ENCODE measurements at places on chromosomes 11 and 22.

DNA sequence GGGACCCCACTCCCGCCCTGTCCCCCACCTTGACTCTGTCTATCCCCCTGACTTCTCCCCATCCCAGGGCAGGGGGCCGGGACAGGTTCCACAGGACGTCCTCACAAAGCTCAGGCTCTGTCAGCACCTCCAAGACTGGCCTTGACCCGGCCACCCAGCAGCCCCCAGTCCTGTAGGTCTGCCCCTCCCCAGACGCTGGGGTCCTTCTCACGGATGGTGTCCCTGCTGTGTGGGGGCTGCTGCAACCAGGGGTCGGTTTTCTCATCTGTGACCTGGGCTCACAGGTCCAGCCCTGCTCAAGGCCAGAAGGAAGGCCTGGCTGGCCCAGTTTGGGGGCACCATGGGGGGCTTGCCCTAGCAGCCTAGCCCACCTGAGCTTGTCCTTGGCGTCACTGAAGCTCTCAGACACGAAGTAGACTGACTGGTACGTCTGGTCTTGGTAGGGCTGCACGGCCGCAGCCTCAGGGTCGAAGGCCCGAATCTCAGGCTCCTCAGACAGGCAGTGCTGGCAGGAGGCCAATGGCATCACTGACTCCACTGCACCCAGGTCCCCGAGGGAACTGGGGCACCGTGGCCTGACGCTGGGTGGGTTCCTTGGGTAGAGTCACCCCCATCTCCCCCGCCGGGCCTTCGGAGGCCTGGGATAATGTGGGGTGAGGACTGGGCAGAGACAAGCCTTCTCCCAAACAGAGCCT, 4.0 kb upstream of the INS start:
- no peak for DNase-seq

DNA sequence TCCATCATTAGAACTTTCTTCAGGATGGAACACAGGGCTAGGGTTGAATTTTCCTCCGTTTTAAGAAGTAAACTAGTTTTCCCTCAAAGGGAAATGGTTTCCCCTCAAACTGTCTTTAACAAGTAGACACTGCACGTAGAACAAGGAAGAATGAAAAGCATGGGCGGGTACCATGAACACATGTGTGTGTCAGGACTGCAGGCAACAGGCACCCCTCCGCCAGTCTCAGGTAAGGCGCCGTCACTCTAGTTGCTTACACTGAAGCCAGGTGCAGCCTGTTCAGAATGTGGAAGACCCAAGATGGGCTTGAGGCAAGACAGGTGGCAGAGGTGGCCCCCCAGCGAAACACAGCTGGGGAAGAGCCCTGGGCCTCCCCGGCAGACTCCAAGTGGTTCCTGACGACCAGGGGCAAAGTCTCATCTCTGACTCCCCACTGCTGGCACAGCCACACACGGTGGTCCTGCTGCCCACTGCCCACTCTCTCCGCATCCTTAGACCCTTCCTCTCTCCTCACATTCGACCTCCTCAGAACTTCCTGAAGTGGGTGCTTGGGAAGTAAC, 25.4 kb upstream of the MOB2 start:
- no peak for DNase-seq

DNA sequence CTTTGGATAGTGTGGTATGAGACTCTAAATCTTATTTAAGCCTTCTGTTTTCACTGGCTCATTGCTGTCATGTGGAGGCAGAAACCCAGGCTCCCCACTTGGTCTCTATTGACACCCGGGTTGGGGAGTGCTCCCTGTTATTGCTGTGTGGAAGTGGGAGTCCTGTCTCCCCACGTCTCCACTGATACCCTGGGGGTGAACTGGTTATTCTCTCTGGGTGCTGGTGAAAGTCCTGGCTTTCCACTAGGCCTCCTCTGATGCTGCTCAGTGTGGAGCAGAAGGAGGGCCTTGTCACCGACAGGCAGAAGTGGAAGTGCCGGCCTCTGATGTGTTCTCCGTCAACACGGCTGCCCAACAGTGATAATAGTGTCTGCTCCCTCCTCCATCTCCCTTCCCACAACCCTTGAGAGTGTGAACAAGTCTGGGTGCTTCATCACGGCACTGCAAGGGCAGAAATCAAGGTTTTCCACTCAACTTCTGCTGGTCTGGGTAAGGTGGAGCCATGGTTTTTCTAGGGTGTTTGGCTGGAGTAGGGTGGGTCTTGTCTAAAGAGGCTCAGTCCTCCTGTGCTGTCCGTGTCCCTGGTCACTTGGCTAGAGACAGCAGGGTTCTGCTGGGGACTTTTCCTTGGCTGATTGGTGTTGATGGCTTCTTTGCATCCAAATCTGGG, 240.7 kb upstream of the B3GAT1 start:
- no peak for DNase-seq

DNA sequence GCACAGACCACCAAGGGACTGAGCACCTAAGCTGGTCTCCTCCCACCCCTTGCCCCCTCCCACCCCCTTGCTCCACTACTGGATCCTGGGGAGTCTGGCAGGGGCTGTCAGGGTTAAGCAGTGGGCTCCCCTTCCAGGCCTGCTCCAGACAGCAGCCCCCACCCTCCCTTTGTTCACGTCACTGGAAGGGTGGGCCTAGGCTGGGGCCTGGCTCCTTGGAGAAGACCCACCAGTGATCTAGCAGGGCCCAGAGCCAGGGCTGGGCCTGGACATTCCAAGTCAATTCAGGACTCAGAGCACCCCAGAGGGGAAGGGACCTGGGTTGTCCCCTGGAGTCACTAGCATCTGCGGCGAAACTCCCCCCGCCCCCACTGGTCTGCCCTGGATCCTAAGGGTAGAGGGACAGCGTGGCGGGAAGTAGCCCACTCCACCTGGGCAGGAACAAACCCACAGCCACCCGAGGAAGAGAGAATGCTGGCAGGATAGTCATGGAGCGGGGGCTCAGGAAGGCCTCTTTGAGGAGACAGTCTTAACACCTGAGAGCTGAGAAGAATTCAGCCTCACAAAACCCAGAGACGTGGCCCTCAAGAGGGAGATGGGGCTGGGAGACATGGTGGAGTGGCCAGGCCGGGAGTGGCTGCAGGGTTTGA, 45.8 kb downstream of the IGLL1 start:
- DNase-seq, result no peak

DNA sequence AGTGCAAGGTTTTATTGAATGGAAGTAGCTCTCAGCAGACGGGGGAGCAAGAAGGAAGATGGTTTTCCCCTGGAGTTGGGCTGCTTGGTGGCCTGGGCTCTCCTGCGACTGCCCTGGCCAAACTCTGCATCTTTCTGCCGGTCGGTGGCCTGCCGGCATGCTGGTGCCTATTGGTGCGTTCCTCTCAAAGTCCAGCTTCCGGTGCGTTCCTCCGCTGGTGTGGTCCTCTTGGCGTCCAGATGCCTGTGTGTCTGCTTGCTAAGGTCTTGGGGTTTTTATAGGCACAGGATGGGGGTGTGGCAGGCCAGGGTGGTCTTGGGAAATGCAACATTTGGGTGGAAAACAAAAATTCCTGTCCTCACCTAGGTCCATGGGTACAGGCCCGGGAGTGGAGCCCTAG, 567.4 kb upstream of the CNTN5 start:
- DNase-seq, result no peak

DNA sequence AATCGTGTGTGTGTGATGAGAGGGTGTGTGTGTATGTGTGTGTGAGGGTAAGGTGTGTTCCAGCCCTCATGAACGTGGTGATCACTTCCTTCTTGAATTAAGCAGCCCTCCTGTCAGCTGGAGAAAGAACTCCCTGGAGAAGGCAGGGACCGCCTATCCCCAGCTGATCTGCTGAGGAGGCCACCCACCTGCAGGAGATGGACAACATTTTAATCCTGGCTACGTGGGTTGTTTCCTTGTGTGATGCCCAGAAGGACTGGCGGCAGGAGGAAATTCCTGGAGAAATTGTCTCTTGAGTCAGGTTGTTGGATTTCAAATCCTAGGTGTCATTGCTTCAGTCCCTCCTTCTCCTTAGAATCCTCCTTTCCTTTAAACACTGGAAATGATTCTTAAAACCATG, 878.8 kb downstream of the NTM start:
- DNase-seq, result no peak

- DNase-seq, result no peak
Observed at GRCh38 chr11:107547961-107548360, 17.6 kb downstream of the ALKBH8 start.

GRCh38 chr22:35578836-35579575, 38.1 kb downstream of the MB start:
- no peak for DNase-seq

- DNase-seq, result no peak
Observed at GRCh38 chr11:122616718-122617117, 38.8 kb upstream of the UBASH3B start.

GRCh38 chr22:45442116-45442515, 28.6 kb downstream of the RIBC2 start:
- DNase-seq, result no peak

- no peak for DNase-seq
Observed at GRCh38 chr11:68328374-68329091, 16.1 kb downstream of the LRP5 start.

GRCh38 chr11:78377625-78378418, 39.8 kb downstream of the GAB2 start:
- no peak for DNase-seq

GRCh38 chr11:111472228-111472627, 40.0 kb downstream of the BTG4 start:
- DNase-seq, result no peak

GRCh38 chr11:122205036-122205435, 89.0 kb upstream of the BLID start:
- no peak for DNase-seq

GRCh38 chr11:3382613-3383285, 3.8 kb upstream of the ZNF195 start:
- DNase-seq, result no peak

DNA sequence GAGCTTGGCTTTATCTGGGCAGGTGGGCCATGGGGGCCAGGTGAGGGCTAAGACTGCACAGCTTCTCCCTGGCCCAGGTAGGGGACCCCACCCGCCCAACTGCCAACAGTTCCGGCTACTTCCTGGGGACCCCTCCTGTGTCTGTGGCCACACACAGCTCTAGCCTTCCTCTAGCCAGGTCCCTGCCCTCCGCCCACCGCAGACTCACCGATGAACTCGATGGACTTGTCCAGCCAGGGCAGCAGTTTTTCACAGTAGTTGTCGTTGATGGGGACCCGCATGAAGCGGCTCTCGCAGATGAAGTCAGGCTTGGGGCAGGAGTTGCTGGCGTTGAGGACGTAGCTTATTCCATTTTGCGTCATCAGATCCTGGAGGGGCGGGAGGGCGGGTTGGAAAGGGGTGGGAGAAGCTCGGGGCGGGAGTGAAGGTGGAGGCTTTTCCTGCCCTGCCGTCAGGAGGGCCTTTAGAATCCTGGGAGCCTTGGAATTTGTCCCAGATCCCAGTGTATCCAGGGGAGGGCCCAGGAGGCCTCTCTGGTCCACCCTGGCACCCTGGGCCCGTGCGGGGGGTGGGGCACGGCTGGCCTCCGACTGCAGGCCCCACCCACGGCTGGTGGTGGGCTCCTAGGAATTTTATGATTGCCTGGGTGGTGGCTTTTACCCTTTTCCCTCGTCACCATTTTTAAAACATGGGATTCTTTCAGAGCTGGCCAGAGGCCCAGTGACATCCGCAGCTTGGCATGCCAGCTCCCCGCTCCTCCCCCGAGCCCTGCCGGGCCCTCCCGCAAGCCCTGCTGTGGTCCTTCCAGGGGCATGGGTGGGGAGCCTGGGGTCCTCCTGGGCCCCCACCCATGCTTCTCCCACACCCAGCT, 13.9 kb downstream of the DUSP8 start:
- DNase-seq, result no peak

- no peak for DNase-seq
Observed at GRCh38 chr22:30250039-30250565, 3.5 kb upstream of the LIF start.

DNA sequence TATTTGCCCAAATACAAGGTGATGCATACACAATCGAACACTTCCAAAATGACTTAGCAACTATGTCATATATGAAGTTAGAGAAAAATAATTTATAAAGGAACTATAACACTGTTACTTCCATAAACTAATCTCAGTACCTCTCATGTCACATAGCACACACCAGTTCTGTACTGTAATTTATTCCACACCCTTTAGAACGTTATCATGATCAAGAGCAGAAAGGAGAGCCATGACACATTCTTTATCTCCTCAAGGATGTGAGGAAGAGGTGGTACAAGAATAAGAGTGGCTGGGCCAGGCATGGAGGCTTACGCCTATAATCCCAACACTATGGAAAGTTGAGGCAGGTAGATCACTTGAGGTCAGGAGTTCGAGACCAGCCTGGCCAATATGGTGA, 31.1 kb downstream of the PICALM start:
- no peak for DNase-seq

- no peak for DNase-seq
Observed at GRCh38 chr11:125938418-125938817, 7.4 kb upstream of the VSIG10L2 start.

DNA sequence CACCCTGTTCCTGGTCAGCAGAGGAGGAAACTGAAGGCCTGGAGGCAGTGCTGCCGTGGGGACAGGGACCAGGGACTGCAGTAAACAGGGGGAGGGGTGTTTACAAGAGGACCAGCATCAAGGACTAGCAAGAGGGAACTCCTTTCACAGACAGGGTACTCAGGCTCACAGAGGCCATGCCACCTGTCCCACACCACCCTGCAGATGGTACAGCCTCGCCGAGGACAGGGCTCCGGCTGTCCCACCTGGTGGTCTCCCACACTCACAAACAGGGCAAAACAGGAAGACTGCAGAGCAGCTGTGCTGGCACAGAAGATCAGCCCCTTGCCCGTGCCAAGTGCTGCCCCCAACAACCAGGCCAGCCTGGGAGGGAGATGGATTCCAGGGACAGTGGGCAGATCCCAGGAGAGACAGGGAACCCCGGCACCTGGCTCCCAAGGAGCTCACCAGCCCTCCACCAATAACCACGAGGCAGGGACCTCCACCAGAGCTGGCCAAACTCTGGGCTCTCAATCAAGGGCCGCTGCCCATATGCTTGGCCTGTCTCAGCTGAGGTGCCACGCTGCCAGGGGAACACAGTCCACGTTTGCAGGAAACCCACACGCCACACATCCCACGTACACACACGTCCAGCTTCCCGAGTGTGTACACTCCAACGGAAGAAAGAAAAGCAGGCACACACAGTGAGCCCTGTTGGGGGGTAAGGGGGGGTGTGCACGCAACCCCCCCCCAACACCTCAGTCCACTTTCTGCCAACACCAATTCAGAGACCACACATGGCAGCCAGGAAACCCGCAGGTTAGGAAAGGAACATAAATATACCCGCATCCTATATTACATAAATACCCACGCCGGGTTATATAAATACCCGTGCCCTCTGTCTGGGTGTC, 2.1 kb downstream of the CSNK1E start:
- DNase-seq, result peak; percentile 3

DNA sequence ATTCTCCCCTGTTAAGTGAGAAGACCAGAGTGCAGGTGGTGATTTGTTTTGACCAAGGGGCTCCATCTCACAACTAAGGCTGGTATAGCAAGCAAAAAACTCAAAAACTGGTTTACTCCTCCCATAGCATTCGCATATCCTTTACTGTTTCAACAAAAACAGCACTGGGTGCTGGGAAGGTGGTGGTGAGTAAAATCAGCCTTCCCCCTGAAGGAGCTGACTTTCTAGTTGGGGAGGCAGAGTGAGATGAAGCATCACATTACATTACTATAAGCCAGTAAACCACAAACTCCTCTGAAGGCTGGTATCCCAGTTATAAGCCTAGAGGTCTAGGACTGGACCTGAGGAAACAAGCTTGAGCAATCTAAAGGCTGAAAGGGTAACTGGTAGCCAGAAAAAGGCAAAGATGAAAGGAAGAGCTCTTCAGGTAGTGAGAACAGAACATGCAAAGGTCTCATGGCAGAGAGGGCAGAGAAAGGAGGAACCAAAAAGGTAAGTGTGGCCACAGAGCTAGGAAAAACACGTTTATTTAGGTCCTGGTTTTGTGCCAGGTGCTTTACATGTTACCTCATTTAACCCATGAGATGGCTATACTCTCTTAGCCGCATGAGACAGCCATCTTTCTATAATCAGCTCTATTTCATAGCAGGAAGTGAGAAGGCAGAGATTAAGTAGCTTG, 22.3 kb downstream of the TMEM123 start:
- no peak for DNase-seq

Measured in NCI-H2029 (cell line).